Stimulated activated CD8-positive, alpha-beta memory T cell treated with anti-CD3 and anti-CD28 coated beads, Interleukin-4, amount 100 ng/mL, for 1 hour (primary cell): ENCODE measurements at places on chromosomes 3 and 15.

DNA sequence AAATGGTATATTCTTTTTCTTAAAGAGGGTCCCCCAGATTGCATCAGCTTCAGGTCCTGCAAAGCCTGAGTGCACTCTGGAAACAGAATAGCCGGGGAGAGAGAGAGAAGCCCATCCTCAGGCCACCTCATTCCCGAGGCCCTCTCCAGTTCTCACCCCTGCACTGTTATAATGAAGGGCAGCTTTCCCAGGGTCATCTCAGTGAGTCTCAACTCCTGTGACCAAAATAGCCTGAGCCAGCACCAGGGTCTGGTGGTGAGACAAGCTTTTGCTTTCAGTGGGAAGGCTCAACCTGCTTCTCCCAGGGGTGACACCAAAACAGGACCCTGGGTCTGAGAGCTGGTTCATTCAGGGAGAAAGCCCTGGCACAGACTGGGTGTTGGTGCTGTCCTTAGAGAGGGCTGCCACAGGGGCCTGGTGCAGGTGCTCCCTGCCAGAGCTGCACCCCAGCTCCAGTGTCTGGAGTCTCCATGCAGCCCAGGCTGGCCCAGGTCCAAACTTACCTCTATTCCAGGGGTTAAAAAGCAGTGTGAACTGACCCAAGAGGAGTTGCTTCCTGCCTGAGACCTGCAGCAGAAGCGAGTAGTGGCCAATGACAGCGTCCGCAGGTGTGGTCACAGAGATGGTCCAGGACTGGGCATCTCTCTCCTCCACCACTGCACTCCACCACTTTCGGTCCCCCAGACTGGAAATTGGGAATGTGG is 6.1 kb downstream of the EPB42 start:
- no peak for DNase-seq

GRCh38 chr3:43102773-43103480 is 3.0 kb downstream of the POMGNT2 start:
- DNase-seq: no peak

GRCh38 chr3:78912259-78912658 is 855.5 kb downstream of the ROBO1 start:
- DNase-seq: no peak

- DNase-seq: no peak
These were observed 169.2 kb downstream of the ANXA2 start for GRCh38 chr15:60228619-60229018.

DNA sequence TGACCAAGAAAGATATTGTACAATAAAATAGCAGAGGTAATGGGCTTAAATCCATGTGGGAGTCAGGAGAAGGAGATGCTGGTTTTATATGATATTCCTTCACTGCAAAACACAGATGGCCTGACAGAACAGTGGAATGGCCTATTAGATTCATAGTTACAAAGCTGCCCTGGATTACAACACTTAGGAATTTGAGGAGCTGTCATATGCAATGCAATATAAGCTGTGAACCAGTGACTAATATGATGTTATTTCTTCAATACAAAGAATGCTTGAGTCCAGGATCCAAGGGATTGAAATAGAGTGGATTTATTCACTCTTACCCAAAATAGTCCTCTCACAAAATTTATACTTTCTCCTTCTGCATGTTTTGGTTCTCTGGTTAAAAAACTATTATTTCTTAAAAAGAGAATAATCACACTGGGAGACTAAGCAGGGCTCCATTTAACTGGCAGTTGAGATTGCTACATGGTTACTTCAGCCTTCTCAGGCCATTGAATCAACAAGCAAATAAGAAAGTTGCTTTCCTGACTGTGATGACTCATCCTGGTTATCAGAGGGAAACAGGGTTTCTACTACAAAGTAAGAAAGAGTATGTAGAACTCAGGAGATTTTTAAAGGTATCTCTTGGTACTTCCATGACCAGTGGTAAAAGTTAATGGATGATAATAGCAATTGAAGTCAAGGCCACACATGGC is 79.8 kb upstream of the ZPLD1 start:
- DNase-seq: no peak

- DNase-seq: no peak
These were observed 46.4 kb downstream of the DNASE1L3 start for GRCh38 chr3:58164199-58164879.

DNA sequence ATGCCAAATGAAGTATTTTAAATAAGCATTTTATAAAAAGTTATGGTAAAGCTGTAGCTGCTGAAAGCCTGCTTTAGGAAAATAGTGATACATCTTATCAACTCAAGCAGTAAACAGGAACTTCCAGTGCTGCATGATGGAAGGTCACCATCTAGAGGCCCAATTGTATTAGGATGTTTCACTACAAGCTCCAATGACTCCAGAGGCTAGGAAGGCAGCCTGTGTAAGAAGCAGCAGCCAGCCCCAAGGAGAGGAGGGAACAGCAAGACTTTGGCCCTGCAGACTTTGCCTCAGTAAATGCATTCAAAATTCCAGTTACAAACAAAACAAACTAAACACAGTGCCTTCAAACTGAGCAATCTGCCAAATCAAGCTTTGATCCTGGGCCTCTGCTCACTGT is 32.1 kb downstream of the ILDR1 start:
- DNase-seq: no peak

GRCh38 chr3:52095990-52096775 is 39.8 kb upstream of the DUSP7 start:
- DNase-seq: no peak

DNA sequence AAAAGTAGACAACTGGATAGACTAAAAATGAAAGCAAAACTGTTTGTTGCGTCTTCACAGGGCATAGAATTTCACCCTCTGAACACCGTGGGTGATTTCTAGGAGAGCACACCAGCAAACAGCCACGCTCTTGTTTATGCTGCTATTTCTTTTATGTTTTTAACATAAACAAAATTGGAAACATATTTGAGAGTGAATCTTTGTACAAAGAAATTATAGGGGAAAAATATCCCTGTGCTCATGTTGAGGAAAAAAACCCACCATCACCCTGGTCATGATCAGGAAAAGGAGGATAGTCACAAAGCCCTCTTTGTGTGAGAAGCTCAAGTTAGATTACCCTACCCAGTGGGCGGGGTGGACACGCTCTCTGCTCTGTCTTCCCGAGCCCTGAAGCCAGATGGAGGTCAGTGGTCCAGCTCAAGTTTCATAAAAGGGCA is 313.3 kb downstream of the SATB1 start:
- no peak for DNase-seq

DNA sequence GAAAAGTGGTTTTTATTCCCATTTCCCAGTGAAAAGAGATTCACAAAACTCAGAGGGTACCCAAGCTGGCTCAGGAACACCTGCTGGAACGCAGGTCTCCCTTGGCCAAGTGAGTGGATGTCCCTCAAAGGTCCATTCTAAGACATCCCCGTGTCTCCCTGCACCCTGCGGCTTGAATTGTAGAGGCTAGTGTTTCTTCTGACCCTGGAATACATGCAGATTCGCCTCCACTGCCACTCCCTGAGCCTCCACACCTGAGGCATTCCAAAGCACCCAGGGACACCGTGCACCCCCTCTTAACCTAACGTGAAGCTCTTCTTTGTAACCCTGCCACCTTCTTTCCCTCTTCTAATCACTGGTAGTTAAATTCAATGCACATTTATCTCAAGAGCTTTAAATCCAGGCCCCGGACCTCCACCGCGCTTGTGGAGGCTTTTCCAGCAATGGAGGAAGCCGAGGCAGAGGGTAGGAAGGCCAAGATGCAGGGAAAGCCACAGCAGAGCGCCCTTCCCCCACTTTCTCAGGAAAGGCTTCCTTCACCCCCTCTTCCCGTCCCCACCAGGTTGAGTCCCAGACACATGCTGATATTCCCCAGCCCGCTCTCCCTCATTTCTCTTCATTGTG is 590 bp upstream of the ITGA11 start:
- no peak for DNase-seq

- no peak for DNase-seq
These were observed 24.5 kb upstream of the TRAK1 start for GRCh38 chr3:42066516-42067181.

GRCh38 chr15:66675446-66675845 is 26.6 kb upstream of the SMAD6 start:
- no peak for DNase-seq

DNA sequence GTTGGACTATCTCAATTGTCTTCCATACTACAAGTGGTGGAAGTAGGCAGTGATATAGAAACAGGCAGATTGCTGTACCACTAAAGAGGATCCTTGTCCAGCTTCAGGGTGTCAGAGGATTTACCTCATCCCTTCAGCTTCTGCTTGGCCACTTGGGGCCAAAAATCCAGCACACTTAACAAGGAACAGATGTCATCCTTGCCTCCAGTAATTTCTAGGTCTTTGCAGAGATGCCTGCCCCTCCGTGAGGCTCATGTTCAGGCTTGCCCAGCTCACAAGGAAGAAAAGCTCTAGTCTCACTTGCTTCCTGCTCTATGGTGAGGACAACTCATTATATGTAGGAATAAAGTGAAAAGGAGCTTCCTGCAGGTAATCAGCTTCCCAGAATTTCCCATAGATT is 510.3 kb downstream of the EPHA3 start:
- no peak for DNase-seq

DNA sequence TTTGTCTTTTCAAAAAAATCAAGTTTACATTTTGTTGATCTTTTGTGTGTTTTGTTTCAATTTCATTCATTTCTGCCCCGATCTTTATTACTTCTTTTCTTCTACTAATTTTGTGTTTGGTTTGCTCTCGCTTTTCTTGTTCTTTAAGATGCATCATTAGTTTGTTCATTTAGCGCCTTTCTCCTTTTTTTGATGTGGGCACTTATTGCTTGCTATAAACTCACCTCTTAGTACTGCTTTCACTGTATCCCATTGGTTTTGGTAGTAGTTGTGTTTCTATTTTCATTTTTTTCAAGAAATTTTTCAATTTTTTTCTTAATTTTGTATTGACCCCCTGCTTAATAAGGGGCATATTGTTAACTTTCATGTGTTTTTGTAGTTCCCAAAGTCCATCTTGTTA is 34.4 kb downstream of the PRKCI start:
- no peak for DNase-seq

DNA sequence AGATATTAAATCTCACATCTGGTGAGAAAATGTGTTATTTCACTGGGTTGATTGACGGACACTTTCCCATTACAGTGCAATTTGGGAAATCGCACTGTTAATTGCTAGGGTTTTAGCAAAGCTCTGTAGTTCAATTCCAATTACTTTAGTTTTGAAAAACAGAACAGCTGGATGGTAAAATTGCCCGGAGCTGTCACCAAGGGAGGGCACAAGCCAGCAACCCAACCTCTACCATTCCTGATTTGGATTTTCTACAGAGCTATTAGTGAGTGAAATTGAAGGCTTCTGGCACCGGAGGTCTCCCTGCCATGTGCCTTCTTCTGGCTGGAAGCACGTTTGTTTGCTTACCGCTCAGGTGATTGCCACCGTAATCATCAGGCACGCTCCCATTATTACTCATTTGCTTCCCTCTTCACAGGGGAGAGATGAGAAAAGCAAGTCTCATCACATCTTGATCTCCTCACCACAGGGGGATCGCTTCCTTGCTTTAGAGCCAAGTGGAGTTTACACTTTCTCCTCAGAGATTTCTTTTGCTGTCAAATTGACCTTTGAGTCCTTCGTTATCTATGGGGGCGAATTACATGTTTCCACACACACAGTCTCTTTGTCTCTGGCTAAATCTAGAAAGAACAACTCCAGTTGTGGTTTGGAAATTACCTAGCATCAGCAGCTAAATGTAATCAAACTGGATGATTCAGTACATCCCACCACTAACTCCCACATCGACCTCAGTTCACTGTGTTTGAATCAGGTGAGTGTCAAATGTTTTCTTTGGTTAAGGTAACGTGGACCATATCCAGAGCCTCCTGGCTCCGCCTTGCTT is 421.7 kb upstream of the GOLIM4 start:
- DNase-seq: no peak

- DNase-seq: no peak
These were observed 1165.1 kb downstream of the ROBO2 start for GRCh38 chr3:78204977-78205376.

DNA sequence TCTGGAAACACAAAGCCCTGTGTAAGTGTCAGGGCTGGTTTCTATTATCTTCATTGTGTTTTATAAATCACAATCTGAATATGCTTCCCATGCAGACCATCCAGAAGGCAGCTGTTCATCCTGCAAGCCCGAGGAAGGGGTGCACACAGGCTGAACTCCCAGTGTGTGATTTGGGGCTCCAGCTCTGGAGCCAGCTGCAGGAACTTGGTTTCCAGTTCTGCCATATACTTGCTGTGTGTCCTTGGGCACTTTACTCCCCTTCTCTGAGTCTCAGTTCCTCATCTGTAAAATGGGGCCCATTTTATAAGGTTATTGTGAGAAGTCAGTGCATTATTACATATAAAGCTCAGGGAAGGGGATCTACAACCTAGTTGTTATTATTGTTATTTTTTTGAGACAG is 22.6 kb downstream of the CYP8B1 start:
- DNase-seq: no peak

DNA sequence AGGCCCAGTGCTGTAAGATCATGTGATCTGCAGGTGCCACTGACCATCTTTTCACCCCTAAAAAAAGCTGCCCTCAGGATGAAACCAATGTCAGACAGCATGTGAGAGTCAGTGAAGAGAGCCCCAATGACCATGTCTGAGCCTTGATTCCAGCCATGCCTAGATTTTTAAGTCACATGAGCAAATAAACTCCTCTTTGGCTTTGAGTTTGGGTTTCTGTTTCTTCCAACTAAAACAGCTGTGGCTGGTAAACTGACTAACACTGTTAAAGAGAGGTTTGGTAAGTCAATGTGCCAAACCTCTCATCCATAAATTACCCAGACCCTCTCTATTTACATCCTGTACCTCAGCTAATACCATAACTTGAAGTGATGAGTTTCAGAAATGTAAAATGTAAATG is 8.3 kb downstream of the MYO5A start:
- no peak for DNase-seq

- no peak for DNase-seq
These were observed 13.7 kb downstream of the FAM107A start for GRCh38 chr3:58563386-58564035.

DNA sequence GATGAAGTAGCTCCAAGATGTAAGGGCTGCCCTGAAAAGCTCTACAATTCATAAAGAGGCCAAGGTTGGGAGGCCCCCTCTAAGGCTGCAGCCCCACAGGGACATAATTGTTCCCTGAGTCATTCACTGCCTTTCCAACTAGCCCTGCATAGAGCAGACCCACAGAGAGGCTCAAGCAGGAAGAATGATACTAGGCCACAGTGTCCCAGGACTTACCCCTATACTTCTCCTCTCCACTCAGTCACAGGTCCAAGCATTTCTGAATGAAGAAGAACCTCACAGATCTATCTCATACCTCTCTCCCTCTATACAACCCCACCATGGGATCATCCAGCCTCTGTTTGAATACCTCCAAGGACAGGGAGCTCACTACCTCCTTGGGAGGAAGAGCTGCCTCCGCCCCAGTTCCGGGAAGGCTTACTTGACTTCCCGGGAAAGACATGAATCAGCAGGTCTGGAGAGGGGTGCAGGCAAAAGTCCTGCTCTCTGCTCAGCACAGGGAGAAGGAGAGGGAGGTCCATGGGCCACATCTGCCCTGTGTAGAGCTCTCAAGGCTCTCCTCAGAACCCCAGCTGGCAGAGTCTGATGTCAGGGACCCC is 6.9 kb upstream of the SKIC8 start:
- DNase-seq: no peak

DNA sequence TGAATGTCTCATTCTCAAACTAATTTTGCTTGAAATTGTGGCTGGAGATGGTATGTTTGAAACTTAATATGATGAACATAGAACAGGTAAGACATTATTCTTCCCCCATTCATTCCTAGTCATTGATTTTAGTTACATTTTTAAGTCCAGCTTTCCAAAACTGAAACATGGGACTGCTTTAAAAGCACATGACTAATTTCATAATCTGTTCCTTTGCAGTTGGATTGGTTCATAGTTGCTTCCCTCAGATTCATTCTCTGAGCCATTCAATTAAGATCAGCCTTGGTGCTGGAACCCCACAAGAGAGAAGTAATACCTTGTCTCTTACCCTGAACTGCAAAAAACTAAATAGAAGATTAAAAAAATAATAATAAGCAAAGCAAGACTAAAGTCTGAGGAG is 87.5 kb upstream of the TGFBR2 start:
- DNase-seq: no peak
